Stimulated activated CD8-positive, alpha-beta memory T cell treated with anti-CD3 and anti-CD28 coated beads, Interleukin-7, amount 100 ng/mL, for 1 hour (primary cell): ENCODE measurements at places on chromosomes 6 and 20.

- DNase-seq: no peak
Observed at GRCh38 chr6:45595010-45595851, 217.5 kb upstream of the SUPT3H start.

DNA sequence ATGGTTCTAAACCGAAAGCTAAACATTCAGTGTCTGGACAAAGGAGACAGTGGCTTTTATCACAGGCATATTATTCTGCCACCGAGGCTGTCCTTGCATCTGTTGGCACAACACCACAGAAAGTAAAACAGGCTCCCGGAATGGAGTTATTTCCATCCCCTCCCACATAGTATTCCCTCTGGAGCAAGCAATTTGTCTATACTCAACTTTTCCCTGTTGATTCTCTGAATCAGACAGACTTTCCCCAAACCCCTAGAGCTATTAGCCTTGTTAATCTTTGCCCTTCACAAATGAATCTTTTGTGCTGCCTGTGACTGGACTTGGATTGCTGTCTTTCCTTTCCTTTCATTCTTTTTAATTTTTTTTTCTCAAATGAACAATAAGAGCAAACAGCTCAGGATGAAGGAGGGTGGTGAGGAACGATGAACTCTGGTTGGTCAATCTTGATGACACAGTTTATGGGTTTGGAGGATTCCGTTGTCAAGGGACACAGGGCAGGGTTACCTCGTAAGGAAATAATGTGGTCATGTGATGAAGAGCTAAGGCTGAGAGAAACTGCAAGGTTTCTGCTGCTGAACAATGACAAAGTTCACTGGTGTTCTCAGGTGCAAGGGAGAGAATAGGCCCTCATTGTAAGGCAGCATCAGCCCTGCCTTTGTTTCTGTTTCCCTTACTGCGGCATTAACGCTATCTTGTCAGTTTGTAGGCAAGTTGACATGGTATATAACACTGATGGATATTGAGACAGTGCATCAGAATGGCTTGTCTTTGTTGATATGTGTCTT, 275.0 kb upstream of the BMP2 start:
- DNase-seq: no peak

DNA sequence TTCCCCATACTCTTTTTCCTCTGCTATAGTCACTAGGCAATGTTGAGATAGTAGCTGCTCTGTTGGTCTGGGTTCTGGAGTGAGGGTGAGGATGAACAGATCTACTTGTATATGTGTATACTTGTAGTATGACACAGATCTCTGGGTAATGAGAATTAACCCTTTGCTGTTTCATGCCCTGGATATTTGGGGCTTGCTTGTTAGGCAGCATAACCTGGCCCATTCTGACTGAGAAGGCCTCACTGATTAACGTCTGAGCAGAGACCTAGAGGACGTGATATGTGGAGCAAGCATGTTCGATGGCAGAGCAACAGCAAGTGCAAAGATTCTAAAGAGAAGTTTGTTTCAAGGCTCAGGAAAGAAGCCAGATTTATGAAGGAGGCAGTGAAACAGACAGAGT, 94.4 kb downstream of the TRMT6 start:
- DNase-seq: no peak

- DNase-seq: no peak
Observed at GRCh38 chr6:80438772-80439171, 332.3 kb downstream of the BCKDHB start.

DNA sequence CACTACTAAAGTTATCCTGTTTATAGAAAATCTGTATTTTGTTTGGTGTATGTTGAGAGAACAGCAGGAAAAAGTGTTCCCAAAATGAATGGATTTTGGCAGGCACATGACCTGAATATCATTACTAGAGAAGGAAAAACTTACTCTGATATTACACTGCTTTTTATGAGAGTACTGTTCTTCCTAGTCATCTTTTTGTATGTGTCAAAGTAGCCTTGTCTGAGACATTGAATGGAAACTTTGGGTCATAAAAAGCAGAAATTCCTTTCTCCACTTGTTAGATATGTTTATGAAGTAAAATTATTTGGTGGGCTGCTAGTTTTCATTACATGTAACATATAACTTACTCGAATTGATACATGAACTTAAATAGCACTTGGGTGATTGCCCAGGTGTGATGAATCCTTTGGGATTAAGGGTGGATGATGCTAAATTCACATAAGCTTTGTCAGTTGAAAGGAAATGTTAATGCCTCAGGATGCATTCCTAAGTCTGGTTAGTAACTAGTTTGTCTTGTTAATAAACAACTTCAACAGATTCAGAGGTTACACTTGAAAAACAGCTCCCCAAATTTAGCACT, 206.7 kb downstream of the CENPW start:
- DNase-seq: no peak

DNA sequence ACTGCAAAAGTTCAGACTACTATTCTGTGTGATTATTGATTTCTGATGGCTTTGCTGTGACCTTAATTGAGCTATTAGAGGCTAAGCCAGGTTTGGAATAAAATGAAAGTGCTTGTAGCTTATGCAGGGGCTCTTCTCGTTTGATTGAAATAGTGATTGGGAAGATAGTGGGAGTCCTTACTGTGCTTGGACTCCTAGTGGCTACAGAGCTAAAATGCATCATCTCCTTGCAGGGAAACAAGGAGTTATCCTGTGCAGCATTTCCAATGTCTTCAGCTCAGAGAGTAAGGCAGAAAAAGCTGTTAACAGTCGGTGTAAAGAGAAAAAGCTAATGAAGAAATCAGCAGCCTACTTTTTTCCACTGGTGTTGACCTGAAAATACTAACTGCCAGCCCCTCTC, 173.5 kb downstream of the SLC35F1 start:
- DNase-seq: no peak

DNA sequence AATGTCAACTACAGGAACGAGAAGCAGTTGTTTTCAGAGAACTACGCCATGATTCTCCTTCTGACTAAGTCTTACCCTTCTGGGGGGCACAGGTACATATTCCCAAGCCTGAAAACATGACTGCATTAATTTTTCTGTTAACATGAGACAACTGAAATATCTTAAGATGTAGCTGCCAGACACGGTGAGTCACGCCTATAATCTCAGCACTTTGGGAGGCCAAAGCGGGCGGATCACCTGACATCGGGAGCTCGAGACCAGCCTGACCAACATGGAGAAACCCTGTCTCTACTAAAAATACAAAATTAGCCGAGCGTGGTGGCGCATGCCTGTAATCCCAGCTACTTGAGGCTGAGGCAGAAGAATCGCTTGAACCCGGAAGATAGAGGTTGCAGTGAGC, 21.7 kb downstream of the TBC1D20 start:
- no peak for DNase-seq

- no peak for DNase-seq
Observed at GRCh38 chr6:170279426-170279825, 11.5 kb downstream of the DLL1 start.

DNA sequence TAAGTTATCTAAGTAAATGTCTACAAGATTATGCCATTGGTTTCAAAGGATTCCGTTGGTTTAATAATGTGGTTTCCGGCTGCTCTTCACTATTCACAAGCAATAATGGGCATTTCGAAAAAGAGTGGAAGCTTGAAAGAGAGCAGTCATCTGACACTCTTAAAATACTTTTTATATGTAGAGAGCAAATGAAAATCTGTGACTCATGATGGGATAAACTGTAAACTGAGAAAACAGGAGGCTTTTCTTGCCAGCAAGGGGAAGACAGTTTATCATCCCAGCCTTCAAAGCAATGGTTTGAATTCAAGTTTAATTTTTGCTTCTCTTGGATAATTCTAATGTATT, 145.7 kb downstream of the KHDC1L start:
- DNase-seq: no peak

DNA sequence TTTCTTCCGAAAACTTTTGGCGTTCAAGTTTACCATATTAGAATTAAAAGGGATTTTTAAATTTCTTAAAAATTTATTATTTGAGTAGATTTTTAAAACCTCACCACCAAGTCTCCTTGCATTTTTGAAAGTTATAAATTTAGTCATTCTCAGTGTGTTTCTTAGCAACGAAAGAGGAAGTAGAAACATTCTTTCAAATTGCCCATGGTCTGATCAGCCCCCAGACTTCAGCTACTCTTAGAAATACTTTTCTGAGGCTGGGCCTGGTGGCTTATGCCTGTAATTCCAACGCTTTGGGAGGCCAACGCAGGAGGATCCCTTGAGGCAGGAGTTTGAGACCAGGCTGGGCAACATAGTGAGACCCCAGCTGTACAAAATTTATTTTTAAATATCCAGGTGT, 15.1 kb upstream of the RTF2 start:
- no peak for DNase-seq

GRCh38 chr6:46407776-46408530, 83.3 kb downstream of the RCAN2 start:
- no peak for DNase-seq

- DNase-seq: no peak
Observed at GRCh38 chr20:32447136-32448027, 89.3 kb downstream of the ASXL1 start.
